Type B pancreatic cell (in vitro differentiated cells): ENCODE measurements at places on chromosomes 7 and 10.

DNA sequence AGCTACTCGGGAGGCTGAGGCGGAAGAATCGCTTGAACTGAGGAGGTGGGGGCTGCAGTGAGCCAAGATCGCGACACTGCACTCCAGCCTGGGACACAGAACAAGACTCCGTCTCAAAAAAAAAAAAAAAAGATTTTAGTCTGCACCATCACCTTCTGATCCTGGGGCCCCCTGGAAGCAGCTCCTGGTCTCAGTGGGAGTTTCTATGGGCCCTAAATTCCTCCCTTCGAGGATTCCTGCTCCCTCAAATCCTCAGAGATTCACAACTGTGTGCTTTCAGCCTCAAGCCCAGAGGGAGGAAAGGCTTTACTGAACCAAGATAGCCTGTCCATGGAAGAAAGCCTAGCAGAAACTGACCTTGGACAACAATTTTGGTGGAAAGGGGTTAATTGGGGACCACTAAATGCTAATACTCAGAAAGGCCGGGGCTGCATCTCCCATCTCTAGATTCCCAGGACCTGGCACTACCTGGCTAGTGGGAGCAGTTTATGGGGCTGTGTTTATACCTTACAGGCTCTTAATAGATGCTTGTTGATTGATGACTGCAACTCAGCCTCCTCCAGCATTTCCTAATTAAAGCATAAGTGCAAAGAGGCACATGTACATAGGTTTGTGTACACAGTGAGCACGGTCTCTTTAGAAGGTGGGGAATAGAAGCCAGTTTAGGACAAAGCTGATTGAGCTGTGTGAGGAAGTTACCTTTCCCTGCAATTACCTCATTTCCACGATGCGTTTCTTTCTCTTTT lies 9.2 kb upstream of the FGFR2 start:
- DNase-seq, result no peak

DNA sequence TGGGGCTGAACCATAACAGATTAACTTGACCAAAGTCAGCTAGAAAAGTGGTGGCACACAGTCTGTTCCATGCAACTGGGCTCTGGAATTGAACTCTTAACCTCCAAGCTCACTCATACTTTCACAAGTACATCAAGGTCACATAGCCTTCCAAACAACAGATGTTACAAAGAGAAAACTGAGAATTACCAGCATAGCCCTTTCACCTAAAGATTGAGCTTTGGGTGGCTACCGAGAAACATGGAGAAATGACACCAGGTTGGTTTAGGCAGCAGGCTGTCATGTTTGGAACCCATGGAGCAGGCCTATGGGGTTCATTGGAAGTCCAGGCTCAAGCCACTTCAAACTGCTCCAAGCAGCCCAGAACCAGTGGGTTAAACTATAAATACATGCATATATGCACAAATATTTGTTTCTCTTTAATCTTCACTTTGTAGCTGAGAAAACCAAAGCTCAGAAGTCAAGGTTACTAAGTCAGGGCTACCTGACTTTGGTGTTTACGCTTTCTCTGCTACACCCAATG lies 59.1 kb downstream of the MALSU1 start:
- DNase-seq, result no peak

DNA sequence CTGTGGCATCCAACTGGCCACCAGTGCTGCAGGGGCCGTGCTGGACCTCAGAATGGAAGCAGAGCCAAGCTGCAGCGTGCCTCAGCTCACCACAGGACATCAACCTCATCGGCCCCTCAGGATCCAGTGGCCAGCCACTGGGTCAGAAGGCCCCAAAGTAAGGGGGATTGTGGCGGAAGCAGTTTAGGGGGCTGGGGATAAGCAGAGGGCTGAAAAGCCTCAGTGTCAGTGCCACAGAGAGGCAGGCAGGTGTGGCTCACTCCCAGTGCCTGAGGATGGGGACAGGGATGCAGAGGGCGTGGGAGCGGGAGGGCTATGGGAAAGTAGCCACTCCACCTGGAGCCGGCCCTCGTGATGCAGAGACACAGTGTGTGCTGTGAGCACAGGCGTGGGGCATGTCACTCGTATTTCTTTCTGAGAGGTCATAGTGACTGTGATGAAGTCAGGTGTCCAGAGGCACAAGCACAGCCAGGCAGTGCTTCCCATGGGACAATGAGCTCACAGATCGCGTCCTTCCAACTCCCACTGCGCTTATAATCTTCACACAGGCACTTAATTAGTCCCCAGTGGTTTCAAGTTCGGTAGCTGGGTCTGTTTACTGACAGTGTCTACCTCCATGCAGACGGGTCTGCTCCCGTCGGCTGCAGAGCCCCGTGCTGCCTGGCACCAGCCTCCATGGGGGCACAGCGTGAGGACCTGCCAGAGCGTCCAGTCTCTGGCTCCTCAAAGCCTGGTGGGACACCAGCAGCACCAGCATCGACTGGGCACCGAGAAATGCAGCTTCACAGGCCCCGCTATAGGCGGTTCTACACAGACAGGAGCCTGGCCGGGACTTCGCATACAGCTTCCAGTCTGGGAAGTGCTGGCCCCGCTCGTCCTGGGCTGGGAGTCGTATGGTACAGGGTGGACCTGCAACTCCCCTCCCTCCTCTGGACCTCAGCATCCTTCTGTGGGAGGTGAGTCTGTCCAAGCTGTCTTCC lies 42.9 kb upstream of the CNPY1 start:
- no peak for DNase-seq

- no peak for DNase-seq
These were observed 94.4 kb downstream of the GLRX3 start for GRCh38 chr10:130230611-130231010.

- DNase-seq, result no peak
These were observed 98.0 kb downstream of the TEX36 start for GRCh38 chr10:125584954-125585353.
